ENCODE measurements at places on chromosomes 5 and 9.

- DNase-seq, result no peak
Observed at GRCh38 chr9:131125038-131125287, 423 bp upstream of the NUP214 start.

DNA sequence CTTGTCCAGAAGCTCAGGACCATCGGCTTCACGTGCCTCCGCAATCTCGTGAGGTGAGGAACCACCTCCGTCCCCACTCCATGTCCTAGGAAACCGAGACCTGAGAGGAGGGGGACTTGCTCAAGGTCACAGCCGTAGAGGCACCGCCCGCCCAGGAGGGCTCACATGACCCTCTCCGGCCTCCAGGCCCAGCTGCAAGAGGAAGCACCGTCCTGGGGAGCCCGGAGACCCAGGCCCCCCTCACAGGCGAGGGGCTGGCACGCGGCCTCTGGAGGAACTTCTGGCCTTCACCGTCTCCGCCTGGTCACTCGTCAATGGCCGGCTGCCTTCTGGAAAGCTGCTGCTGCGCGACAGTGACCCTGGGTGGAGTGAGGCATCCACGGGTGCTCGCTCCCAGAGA, 24.2 kb downstream of the FAM78A start:
- DNase-seq, result no peak

- no peak for DNase-seq
Observed at GRCh38 chr5:168347368-168348083, 56.1 kb downstream of the WWC1 start.

DNA sequence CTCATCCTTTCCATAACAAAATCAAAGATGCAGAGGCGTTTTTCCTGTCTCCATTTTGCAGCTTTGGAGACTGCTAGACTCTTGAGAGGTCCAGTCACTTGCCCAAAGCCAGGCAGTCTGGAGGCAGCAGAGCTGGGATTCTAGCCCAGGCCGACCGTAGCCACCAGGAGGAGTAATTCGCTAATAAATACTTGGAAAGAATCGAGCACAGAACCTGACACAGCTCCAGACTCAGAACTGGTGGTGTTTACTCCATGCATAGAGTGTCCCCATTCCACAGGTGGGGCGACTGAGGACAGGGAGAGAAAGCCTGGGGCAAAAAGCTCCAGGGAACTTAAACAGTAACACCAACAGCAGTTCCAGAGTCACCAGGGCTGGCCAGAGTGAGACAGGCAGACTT, 10.7 kb upstream of the CERCAM start:
- DNase-seq, result no peak

DNA sequence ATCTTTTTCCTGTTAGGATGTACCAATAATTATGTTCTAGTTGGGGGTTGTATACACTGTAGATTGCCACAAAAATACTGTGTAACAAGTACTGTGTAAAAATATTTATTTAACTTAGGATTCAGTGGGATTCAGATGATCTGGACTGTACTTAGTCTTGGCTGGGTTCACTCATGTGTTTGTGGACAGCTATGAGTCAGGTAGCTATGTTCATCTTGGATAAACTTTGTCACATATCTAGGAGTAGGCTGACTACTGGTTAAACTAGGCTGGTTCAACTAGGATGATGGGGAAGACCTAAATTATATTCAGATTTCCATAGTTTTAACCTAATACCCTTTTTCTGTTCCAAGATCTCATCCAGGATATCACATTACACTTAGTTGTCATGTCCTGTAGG, 32.1 kb upstream of the TNFSF15 start:
- DNase-seq, result no peak

- DNase-seq, result no peak
Observed at GRCh38 chr5:53170746-53171349, 61.3 kb upstream of the MOCS2 start.

DNA sequence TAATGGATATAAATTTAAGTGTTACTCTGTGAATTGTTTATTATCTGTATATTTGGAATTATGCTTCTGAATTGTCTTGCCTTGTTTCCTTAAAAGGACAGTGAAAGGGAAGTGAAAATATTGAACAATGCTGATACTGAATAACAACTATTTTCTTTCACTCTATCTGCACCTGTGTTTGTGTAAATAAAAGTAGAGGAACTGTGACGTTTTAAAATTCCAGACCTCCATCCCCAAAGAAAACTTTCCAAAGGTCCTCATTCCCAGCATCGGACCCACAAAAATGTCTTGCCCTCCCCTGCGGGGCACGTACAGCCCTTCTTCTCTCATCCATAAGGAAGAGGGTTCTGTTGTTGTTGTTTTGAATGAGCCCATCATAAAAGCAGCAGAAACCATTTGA, 100.0 kb downstream of the NLN start:
- no peak for DNase-seq

GRCh38 chr9:121735793-121736770, 84.6 kb downstream of the DAB2IP start:
- DNase-seq, result no peak

DNA sequence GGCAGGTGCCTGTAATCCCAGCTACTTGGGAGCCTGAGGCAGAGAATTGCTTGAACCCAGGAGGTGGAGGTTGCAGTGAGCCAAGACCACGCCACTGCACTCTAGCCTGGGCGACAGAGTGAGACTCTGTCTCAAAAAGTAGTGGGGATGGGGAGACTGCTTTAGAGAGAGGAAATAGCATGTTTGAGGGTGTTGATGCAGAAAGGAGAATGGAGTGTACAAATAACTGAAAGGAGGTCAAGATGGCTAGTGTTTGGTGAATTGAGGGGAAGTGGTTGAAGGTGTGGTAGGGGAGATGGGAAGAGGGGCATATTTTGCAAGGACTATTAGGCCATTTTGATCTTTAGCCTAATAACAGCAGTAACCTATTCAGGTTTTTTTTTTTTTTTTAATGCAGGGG, 18.2 kb downstream of the TENT2 start:
- no peak for DNase-seq

- DNase-seq, result no peak
Observed at GRCh38 chr9:126367616-126368015, 41.0 kb downstream of the MVB12B start.

GRCh38 chr5:139638090-139638735, 9.9 kb upstream of the CXXC5 start:
- no peak for DNase-seq

DNA sequence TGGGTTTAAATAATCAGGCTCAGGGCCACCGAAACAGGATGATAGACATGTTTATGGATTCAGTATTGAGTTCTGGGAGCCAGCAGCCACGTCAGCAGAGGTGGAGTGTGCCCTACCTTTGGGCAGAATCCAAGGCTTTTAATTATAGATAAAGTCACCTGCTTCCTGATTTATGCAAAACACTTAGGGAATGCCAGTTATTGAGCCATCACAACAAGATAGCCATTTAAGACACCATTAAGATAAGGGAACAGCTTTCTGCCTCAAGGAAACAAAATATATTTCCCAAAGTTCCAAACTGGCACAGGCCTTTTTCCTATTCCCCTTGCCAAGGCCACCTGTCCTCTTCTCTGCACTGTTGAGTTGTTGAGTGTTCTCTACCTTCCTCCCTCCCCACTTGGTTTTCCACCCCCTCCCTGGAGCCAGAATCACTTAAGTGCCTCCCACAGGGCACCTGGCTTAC, 2.4 kb downstream of the CCL28 start:
- no peak for DNase-seq
